Cortex of kidney (tissue), 1 donor: ENCODE measurements at places on chromosomes 5 and 9.

- no peak for DNase-seq
Observed at GRCh38 chr9:137358126-137358525, 56.1 kb upstream of the NRARP start.

DNA sequence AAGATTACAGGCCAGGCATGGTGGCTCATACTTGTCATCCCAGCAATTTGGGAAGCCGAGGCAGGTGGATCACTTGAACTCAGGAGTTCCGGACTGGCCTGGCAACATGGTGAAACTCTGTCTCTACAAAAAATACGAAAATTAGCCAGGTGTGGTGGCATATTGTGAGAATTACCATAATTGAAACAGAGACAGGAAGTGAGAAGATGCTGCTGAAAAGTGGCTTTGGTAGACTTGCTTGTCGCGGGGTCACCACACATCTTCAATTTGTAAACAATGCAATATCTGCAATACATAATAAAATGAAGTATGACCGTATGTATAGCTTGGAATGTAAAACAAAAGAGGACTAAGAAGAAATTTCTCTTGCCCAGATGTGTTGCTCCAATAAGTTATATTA is 490.5 kb downstream of the GABRG2 start:
- DNase-seq, result no peak

DNA sequence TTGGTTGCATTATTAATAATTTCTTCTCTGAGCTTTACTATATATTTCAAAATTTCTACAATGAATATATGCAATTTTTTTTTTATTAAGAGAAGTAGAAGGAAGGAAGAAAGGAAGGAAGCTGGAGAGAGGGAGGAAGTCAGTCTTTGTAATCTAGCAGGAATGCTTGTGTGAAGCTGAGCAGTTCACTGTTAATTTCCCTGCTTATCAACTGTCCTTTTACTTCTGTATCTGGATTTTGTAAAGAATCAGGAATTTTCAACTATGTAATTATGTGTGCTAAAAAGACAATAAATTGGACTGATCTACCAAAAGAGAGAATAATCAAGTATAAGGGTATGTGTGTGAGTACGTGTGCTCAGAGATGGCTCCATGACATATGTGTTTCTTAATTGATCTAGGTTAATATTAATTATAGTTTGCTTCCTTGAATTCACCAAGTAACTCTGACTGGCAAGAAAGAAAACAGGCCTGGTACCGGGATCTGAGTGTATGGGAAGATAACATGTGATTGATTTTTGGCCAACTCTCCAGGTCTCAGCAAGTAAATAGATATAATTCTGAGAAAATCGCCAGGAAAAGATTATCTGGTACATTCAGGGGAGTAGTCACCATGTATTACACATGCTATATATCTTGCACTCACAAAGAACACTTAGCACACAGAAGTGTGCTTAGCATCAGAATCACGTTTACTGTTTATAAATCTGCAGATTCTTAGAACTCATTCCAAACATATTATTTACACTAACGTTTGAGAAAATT is 1758.8 kb upstream of the WWC1 start:
- no peak for DNase-seq

DNA sequence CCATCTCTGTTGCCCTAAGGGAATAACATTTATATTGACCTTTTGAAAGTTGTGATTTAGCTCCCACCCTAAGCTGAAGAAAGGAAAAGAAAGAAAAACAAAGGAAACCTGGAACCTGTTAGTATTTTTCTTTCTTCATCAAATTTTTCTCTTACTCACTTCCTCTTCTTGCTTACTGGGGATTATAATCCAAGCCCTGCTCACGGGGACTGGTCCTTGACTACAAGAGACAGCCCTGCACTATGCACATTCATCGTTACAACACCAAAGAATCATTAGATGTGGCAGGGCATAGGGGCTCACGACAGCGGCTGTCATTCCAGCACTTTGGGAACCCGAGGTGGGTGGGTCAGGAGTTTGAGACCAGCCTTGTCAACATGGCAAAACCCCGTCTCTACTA is 37.8 kb upstream of the LPAR1 start:
- no peak for DNase-seq

DNA sequence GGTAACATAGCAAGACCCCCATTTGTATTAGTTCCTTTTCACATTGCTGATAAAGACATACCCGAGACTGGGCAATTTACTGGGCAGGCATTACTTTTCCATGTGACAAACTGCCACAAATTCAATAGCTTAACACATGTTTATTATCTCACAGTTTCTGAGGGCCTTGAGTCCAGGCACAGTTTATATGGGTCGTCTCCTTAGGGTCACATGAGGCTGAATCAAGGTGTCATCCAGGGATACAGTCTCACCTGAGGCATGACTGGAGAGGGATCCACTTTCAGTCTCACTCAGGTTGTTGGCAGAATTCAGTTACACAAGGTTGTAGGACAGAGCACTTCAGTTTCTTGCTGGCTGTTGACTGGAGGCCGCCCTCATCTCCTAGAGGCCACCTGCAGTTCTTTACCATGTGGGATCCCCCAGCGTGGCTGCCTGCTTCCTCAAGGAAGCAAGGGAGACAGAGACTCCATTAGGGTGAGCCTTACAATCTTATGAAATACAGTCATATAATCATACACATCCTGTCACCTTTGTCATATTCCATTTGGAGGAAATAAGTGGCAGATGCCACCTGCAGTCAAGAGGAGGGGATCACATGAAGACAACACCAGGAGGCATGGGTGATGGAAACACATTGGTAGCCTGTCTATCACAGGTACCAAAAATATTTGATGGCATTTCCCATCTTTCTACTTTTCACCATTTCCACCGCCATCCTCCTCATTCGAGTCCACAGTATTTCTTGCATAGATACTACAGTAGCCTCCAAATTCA is 15.1 kb upstream of the ERAP1 start:
- no peak for DNase-seq

- no peak for DNase-seq
Observed at GRCh38 chr5:153938191-153938842, 100.4 kb downstream of the FAM114A2 start.

GRCh38 chr9:69891696-69892095 is 71.1 kb downstream of the CFAP95 start:
- DNase-seq, result no peak

- no peak for DNase-seq
Observed at GRCh38 chr9:74447451-74448193, 49.5 kb upstream of the RORB start.

DNA sequence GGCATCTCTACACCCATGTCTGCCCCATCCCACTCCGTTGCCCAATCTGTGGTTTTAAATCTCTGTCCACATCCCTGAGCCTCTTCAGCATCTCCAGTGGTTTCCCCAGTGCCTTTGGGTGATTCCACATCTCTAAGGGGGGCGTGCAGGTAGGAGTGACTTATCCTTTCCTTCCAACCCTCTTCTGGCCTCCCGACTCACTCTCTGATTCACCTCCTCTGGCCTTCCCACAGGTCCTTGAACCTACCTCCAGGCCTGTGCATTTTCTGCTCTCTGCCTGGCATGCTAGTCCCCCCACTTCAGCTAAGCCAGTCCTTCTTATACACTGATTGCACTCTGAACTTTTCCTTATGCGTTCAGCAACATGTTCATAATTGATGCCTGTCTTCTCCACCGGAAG is 99.0 kb downstream of the RALGPS1 start:
- no peak for DNase-seq

DNA sequence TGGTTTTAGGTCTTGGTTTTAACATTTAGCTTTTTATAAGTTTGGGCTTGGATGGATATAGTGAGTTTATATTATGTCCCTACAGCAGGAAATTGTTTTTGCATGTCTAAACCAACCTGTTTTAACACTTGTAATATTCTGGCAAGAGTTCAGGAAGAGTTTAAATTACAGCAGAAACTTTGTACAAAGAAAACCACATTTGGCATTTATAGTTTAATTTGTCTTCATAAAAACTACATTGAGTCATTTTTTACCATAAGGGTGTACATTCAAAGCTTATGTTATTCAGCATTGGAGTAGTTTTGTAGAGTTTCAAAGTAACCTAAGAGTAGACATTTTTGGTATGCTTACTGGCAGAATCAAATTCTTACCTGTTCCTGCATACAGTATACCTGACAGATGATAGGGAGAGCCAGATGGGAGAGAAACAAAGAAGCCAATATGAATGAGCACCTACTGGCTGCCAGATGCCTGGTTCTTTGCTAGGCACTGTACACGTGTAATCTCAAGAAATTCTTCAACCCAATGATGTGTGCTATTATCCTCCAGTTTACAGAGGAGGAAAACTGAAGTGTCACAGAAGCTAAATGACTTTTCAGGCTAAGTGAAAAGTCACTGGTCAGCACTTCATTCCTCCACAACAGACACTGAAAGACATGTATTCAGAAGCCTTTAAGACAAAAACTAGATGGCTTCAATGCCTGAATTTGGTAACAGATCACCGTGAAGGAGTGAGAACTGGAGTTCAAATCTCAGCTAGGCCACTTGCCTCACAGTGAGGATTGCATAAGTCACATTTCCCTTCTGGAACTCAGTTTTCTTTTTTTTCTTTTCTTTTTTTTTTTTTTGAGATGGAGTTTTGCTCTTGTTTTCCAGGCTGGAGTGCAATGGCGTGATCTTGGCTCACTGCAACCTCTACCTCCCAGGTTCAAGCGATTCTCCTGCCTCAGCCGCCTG is 25.9 kb upstream of the ECM2 start:
- no peak for DNase-seq

DNA sequence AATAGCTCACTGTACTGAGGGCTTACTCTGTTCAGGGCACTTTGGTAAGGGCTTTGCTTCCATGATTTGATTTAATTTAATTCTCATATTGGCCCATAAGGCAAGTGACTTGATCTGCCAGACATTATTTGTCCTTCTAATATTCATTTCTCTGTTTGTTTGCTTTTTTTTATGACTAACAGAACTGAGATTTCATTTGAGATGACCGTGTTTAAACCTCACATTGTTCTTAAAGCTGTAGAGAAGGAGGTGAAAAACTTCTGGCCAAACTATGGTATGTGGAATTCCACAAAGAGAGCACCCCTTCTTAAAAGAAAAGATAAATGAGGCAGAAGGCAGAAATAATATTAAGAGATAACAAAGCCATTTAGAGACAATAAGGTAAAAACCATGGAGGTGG is 775.6 kb upstream of the ACO1 start:
- DNase-seq, result no peak

DNA sequence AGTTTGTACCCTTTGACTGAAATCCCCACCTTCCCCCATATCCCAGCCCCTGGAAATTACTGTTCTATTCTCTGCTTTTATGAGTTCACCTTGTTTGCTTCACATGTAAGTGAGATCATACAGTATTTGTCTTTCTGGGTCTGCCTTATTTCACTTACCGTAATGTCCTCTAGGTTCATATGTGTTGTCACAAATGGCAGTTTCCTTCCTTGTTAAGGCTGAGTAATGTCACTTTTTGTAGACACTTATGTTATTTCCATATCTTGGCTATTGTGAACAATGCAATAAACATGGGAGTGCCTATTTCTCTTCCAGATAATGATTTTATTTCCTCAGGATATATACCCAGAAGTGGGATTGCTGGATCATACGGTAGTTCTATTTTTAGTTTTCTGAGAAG is 272.3 kb downstream of the MRPS30 start:
- no peak for DNase-seq

DNA sequence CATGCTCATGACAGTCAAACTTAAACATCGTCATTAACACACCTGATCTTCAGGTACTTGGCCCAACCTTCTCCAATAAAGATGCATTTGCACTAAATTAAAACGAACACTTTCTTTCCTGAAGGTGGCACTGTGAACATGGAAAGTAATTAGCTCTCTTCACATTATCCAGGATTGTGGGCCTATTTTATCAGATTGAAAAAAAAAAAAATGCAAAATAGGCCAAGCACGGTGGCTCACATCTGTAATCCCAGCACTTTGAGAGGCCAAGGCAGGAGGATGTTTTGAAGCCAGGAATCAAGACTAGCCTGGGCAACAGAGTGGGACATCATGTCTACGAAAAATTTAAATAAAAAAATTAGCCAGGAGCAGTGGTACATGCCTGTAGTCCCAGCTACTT is 14.4 kb upstream of the CDC20B start:
- DNase-seq, result no peak

- DNase-seq, result no peak
Observed at GRCh38 chr9:6605202-6605601, 40.3 kb downstream of the GLDC start.

DNA sequence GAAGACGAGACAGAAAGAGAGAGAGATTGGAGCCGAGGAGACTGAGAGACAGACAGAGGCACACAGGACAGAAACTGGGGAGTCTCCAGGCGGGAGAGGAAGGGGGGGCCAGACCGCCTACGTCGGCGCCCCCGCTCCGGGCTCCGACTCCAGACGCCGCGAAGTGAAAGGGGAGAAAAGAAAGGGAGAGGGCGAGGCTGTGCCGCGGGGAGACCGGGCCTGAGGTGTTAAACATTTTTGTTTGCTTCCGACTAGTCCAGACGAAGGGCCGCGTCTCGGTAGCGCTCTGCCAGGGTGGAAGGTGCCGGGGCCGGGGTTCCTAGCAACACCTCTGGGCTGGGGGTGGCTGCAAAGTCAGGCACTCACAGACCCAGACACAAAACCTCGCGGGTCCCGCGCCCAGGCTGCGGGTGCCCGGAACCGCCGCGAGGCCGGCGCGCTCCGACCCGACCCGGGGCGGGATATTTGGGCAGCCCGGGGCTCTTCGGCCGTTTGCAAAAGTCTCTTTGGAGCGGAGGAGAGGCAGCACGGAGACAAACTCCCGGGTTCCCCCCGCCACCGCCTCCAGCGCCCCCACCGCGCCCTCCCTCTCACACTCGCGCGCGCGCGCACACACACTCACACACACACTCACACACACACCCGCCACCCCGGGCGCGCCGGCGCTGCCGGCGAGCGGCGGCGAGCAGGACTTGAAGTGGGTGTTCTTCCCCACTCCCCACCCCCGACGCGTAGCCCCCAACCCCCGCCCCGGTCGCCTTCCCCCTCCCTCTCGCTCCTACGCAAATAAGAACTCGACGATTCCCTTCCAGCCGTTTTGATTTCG is 626 bp upstream of the FST start:
- DNase-seq, result no peak
